Fibroblast of skin of back (primary cell): ENCODE measurements at places on chromosomes 11 and 22.

GRCh38 chr11:68266936-68267880, 4.6 kb downstream of the C11orf24 start:
- DNase-seq, result no peak

GRCh38 chr11:43920598-43921419, 21.6 kb upstream of the C11orf96 start:
- DNase-seq, result peak; percentile 99

GRCh38 chr11:123054301-123055065, 7.5 kb downstream of the HSPA8 start:
- peak; percentile 65 for DNase-seq

GRCh38 chr11:78525720-78526119, 48.9 kb downstream of the NARS2 start:
- DNase-seq, result no peak

DNA sequence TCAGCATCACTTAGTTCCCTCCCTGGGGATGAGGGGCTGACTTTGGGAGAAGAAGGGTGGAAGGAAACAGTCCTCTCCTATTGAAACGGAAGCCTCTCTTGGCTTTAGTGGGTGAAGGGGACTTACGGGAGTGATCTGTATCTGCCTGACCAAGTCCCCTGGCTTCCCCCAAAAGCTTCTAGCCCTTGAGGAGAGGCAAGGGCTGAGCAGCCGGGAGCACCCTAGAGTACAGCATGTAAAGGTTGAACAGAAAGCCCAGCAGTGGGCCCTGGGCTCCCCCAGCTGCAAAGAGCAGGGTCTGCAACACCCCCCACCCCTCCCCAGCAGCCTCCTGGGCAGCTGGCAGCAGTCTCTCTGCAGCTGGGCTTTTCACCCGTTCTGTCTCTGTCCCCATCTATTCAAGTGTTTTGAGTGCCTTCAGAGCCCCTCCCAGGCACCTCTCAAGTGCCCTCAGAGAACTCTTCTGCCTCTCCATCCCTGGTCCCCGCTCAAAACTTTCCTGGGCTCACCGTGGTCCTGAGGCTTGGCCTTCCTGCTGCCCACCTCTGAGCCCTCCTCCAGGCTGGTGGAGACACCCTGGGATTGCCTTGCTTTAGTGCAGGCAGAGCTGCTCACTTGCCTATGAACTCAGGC, 2.7 kb downstream of the CAPN5 start:
- no peak for DNase-seq

GRCh38 chr11:9180784-9181183, 84.4 kb downstream of the DENND5A start:
- DNase-seq, result peak; percentile 54

GRCh38 chr11:6630632-6631291, 11.5 kb upstream of the TPP1 start:
- DNase-seq, result no peak

GRCh38 chr22:48485149-48486133, 1342.2 kb downstream of the BRD1 start:
- DNase-seq, result no peak

DNA sequence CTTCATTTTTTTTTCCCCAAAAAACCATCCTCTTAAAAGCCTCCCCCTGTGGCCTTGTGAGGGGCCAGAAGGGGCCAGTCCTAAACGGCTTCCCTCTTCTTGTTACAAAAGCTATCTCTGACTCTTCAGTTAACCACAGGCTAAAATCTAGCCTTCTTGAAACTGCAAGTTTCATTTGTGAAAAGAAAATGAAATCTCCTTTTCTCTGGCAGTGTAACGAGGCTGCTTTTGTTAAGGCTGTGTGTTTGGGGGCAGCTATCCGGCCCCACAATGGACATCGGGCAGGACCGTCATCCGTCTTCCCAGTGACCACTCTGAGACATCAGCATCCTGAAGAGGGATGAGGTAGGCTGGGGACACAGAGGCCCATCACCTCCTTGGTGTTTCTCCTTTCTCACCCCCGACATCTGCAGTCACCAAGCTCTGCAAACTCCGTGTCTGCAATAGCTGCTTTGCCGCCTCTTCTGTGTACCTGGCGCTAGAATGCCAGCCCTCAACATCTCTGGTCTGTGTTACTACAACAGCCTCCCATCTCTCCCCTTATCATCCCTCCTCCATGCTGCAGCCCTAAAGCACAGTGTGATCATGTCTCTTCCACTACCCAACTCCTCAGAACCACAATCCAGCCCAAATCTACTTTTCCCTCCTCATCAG, 94.0 kb downstream of the RCN1 start:
- DNase-seq, result no peak

GRCh38 chr11:9230296-9230695, 34.9 kb downstream of the DENND5A start:
- no peak for DNase-seq

- DNase-seq, result no peak
Measured at GRCh38 chr11:131802440-131803115, 432.2 kb downstream of the NTM start.

- DNase-seq, result peak; percentile 64
Measured at GRCh38 chr11:9726321-9727022, 62.6 kb downstream of the SWAP70 start.

DNA sequence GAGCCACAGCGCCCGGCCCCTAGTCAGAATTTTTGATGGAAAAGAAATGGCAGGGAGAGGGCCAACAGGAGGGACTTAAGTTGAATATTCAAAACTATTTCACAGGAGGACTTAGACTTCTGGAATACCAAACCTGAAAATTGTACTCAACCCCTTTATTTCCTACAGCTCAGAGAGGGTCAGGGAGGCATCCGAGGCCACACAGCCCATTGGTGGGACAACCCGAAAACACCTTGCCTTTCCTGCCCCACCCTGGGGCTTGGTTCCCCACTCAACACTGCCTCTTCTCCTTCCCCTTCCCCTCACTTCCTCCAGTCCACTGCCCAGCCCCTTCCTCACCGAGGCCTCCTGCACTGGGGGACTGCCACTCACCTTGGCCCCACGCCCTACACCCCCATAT, 1.4 kb downstream of the NAALADL1 start:
- no peak for DNase-seq

DNA sequence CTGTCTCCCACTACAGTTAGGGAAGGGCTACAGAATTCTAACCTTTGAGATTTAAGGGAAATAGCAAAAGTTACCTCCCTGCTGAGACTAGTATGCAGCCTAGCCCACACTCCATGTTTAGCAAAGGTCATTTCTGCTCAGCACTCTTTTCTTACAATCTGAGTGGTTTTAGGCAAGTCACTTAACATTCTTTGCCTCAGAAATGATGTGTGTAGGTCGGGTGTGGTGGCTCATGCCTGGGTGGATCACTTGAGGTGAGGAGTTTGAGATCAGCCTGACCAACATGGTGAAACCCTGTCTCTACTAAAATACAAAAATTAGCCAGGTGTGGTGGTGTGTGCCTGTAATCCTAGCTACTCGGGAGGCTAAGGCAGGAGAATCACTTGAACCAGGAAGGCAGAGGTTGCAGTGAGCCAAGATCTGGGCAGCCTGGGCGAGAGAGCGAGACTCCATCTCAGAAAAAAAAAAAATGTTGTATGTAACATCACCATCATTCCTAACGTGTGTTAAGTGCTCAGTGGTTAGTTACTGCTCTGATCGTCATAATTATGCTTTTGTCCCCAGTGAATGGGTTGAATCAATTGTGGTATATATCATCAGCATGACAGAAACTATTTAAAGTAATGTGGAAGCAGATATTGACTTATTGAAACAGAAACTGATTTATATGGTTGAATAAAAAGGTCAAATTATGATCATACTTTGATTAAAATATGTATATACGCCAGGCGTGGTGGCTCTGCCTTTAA, 55.0 kb downstream of the COPB1 start:
- DNase-seq, result no peak
